Kasumi-1 (cell line): ENCODE measurements at places on chromosomes 2 and 18.
A peak's percentile ranks its signal among the peaks of the same experiment; 100 is the strongest.

DNA sequence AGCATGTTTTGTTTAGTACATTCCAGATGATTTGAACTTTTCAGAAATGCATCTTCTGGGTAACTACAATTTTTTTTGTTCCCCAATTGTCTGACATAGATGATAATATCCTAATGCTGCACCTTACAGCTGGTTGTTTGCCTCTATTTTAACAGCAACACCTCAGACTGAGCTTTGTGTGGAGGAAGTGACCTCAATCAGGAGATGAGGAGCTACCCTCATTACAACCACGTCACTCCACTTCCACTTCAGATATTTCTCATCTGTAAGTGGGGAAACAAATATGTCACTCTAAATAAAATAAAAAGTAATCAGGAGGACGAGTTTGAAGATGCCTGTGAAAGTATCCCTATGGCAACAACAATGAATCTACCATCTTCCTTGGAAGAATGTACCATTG is 12.1 kb upstream of the SRSF7 start:
- no peak for DNase-seq

DNA sequence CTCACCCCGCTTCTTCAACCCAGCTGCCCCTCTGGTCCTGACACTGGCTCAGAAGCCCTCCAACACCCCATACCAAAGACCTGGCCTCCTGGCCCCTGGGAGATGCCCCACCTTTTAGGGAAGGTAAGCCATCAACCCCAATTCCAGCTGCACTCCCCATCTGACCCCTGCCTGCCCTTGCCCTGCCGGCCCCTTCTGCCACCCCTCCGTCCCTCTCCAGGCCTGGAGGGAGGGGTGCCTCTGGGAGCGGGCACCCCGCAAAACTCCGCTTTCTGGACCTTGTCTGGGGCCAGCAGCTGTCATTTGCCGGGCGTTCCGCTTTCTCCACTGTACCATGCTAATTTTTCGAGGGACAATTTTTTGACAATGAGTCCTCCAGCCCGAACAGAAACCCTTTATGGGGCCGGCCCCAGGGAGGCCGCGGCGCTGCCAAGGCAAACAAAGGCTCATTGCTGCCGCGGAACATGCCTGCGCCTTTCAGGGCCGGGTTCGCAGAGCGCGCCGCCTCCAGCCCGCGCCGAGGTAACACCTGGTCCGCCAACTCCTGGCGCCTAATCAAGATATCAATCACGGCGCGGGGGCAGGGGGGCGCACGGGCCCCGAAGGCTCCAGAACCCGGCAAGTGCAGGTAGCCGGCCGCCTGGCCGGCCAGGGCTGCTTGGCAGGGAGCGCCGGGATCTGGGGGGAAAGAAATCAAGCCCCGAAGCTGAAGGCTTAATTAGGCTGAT is 96.0 kb downstream of the INHBB start:
- no peak for DNase-seq

GRCh38 chr2:42328148-42328833 is 32.7 kb downstream of the COX7A2L start:
- peak; percentile 56 for DNase-seq

- DNase-seq: no peak
Measured at GRCh38 chr2:159229476-159230144, 56.9 kb downstream of the WDSUB1 start.
